Left lung (tissue), 14 donors: ENCODE measurements at places on chromosomes 2 and 18. TPM values are rescaled to one million over a fixed set of nuclear protein-coding genes. Genes with fewer than 3 reads are reported as not detected.

Gene ARHGAP15
- polyA plus RNA-seq = 29.1 TPM

Gene LRRC30
- not detected for polyA plus RNA-seq

Gene INO80C
- polyA plus RNA-seq = 38.4 TPM

Gene MOGAT1
- not detected for polyA plus RNA-seq

Gene RALBP1
- polyA plus RNA-seq = 52.4 TPM

Gene SFTPB
- polyA plus RNA-seq = 605 TPM

Gene IHH
- polyA plus RNA-seq = 1.7 TPM

DNA sequence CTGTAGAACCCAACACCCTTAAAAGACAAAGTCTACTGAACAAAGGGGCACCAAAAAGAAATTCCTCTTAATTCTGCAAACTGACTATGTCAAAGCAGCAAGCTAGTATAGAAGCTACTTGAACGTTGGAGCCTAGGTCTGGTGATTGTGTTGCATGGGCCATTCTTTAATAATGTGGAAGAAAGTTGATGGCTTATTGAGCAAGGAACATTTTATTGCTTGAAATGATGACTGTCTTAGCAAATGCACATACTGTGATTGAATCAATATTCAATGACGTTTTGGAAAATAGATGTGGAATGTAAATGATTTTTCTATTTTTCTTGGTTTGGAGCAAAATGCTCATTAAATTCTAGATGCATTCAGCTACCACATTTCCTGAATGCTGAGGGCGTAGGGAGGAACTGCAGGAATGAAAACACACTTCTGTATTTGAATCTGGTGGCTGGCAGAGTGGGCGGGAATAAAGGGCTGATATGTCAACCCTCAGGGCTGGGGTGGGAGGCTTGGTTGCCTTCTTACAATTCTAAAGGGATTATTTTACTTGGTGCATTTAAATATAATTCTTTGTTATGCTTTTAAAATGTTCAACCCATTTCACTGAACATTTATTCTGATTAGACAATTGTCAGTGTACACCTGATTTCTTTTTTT is 26.5 kb downstream of the MYO3B start:
- no peaks in the 10 kb centered on the region for H3K27me3 ChIP-seq
- no peak for DNase-seq
- H3K4me3 ChIP-seq = no peak overlapping the region
- no peaks in the 10 kb centered on the region for H3K36me3 ChIP-seq

DNA sequence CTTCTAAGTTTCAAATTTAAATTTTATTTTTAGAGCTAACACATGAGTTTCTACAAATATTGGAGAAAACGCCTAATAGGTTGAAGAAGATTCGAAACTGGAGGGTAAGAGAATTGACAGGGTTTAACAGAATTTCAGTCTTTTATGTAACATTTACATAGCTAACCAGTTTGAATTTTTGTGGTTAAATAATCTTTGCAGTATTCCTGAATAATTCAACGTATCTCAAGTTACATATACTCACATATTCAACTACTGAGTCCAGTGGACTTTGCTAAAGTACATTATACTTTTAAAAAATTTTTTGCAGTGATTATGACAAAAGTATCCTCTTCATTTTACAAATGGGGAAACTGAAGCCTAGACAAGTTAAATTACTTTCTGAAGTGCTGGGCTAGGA is 34.0 kb downstream of the CCNT2 start:
- no peaks in the 10 kb centered on the region for H3K36me3 ChIP-seq
- no peaks in the 10 kb centered on the region for H3K27me3 ChIP-seq
- no peaks in the 10 kb centered on the region for H3K4me1 ChIP-seq
- H3K27ac ChIP-seq = no peak overlapping the region
- DNase-seq = no peak

DNA sequence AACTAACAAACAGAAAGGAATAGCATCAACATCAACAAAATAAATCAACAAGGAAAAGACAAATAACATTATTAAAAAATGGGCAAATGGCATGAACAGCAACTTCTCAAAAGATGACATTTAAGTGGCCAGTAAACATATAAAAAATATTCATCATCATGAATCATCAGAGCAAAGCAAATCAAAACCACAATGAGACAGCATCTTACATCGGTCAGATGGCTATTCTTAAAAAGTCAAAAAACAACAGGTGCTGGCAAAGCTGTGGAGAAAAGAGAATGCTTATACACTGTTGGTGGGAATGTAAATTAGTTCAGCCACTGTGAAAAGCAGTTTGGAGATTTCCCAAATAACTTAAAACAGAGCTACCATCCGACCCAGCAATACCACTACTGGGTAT is 327.1 kb downstream of the CMPK2 start:
- H3K27ac ChIP-seq = no peak overlapping the region
- no peaks in the 10 kb centered on the region for H3K4me1 ChIP-seq
- no peaks in the 10 kb centered on the region for H3K27me3 ChIP-seq
- no peak overlapping the region for H3K4me3 ChIP-seq
- no peak for DNase-seq

DNA sequence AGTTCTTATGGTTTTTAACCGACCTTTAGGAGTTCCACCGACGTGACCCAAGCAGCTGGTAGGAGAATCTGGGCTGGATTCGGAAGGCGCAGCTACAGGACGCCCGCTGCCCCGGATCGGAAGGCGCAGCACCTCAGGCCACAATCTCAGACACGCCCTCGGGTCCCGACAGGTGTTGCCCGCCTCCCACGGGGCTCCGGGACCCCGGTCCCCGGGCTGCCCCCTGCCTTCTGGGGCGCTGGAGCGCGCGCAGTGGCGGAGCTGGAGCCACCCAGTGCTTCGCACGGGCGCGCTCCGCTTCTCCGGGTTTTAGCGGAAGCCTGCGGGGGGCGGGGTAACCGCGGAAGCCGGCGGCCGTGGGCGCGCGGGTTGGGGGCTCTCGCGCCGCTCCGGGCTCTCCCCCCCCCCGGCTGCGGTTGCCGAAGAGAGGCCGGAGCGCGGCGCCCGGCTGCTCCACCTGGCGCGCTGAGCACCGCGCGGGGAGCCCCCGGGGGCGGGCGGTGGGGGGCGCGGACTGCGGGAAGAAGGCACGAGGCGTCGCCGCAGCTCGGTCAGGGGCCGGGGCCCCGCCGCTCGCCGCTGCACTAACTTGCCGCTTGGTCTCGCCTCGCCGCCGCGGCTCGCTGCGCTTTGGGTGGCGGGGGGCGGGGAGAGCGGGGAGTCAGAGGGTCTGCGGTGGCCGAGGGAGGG is 718.8 kb downstream of the DPP10 start:
- H3K36me3 ChIP-seq = no peaks in the 10 kb centered on the region
- H3K27me3 ChIP-seq = peaks cover 52% of the 10 kb centered on the region
- peak; percentile 31 for DNase-seq
- H3K27ac ChIP-seq = no peak overlapping the region

- H3K4me3 ChIP-seq = no peak overlapping the region
- no peak for DNase-seq
- H3K4me1 ChIP-seq = no peaks in the 10 kb centered on the region
- H3K36me3 ChIP-seq = no peaks in the 10 kb centered on the region
- no peaks in the 10 kb centered on the region for H3K27me3 ChIP-seq
- H3K27ac ChIP-seq = no peak overlapping the region
These were observed 164.3 kb downstream of the EPHA4 start for GRCh38 chr2:221407765-221408164.

DNA sequence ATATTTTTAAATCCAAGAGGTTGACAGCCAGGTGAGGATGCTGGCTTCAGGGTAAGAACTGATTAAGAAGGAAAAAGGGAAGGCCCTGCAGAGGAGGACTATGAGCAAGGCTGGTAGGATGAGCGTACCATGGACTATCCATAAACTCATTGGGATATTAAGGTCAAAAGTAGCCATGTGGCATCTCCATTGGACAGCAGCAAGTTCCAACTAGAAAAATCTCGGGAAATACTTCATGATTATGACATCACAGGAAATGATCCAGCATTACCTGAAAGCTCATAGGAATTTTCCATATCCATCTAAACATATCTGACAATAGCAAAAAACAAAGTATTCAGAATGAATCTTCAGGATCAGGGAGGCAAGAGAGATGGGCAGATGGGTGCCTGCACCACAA is 34.2 kb downstream of the TGFA start:
- H3K27ac ChIP-seq = no peak overlapping the region
- H3K27me3 ChIP-seq = no peaks in the 10 kb centered on the region
- no peak for DNase-seq
- H3K4me1 ChIP-seq = peaks cover 10% of the 10 kb centered on the region
- H3K4me3 ChIP-seq = no peak overlapping the region
- H3K36me3 ChIP-seq = no peaks in the 10 kb centered on the region

DNA sequence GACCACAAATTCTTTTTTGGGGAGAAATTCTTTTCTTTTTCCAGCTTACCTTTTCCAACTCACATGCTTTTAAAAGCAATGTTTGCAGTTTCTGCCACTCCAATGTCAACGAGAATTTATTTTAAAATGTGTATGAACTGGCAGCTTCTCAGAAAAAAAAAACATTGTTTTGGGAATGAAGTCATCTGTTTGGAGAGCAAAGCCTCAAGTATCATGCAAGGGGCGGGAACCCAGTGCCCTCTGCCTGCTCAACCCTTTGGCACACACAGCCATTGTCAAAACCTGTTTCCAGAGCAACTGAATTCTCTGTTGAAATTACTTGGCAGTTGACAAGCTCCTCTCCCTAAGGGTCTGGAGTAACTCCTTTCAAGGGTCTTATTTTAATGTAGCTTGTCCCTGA is 128.5 kb downstream of the QPCT start:
- H3K4me3 ChIP-seq = no peak overlapping the region
- H3K4me1 ChIP-seq = peaks cover 10% of the 10 kb centered on the region
- H3K27ac ChIP-seq = no peak overlapping the region
- DNase-seq = peak; percentile 77

DNA sequence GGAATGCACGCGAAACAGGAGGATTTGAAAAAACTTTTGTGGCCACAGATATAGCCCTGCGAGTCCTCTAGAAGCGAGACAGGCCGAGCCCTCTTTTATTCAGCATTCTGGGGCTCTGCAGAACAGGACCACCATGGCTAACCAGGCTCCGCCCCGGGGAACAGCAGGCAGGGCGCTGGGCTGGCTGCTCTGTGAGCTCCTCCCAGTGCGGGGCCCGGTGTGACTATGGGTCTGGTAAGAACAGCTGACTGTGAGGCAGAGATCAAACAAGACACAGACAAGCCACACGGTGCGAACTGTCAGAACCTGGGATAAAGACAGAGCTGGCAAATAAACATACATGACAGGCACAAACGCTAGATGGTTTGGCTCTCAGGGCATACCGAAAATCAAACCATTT is 15.5 kb downstream of the PXDN start:
- H3K4me1 ChIP-seq = peaks cover 12% of the 10 kb centered on the region
- peak overlapping the region; percentile 7 for H3K27ac ChIP-seq
- H3K36me3 ChIP-seq = no peaks in the 10 kb centered on the region
- DNase-seq = no peak
- H3K4me3 ChIP-seq = no peak overlapping the region

DNA sequence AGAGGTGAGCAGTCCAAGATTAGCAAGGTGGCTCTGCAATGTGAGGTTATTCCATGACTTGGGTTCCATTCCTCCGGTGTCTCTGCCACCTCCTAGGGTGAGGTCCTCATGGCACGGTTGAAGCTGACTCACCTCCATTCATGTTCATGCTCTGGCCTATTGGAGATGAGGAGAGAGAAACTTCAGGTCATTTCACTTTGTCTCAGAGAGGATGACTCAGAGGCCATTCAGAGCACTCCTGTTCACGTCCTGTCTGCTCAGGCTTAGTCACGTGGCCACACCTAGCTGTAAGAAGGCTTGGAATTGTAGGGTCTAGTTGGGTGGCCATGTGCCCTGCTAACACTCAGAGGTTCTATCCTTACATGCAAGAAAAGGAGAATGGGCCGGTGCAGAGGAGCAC is 67.5 kb upstream of the MBOAT2 start:
- peak; percentile 49 for DNase-seq
- no peaks in the 10 kb centered on the region for H3K36me3 ChIP-seq
- H3K27ac ChIP-seq = no peak overlapping the region
- H3K27me3 ChIP-seq = no peaks in the 10 kb centered on the region
- no peak overlapping the region for H3K4me3 ChIP-seq
- H3K4me1 ChIP-seq = no peaks in the 10 kb centered on the region

- no peak overlapping the region for H3K27ac ChIP-seq
- peaks cover 96% of the 10 kb centered on the region for H3K36me3 ChIP-seq
- no peak for DNase-seq
- H3K4me3 ChIP-seq = no peak overlapping the region
- H3K4me1 ChIP-seq = no peaks in the 10 kb centered on the region
- no peaks in the 10 kb centered on the region for H3K27me3 ChIP-seq
These were observed 14.1 kb downstream of the RIF1 start for GRCh38 chr2:151423760-151424159.

GRCh38 chr2:100893392-100894104 is 73.6 kb downstream of the NPAS2 start:
- no peak overlapping the region for H3K27ac ChIP-seq
- H3K4me3 ChIP-seq = no peak overlapping the region
- no peaks in the 10 kb centered on the region for H3K36me3 ChIP-seq
- no peak for DNase-seq

DNA sequence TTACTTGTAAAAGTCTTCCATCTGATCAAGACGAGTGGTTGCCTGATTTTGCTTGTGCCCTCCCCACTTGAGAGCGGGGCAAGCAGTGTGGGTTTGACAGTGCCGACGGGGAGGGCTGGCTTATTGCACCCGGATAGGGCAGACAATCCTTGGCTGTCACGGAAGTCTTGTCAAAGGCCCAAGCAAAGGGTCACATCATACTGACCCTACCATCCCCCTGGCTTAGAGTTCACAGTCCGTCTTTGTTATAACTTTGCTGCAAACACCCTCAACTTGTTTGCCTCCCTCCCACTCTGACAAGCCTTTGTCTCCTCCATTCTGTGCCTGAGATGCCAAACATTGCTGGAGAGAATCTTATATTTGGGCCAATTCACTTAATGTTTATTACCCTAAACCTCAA is 165.9 kb upstream of the MSH6 start:
- no peaks in the 10 kb centered on the region for H3K4me1 ChIP-seq
- no peak overlapping the region for H3K27ac ChIP-seq
- no peak for DNase-seq
- H3K36me3 ChIP-seq = no peaks in the 10 kb centered on the region

DNA sequence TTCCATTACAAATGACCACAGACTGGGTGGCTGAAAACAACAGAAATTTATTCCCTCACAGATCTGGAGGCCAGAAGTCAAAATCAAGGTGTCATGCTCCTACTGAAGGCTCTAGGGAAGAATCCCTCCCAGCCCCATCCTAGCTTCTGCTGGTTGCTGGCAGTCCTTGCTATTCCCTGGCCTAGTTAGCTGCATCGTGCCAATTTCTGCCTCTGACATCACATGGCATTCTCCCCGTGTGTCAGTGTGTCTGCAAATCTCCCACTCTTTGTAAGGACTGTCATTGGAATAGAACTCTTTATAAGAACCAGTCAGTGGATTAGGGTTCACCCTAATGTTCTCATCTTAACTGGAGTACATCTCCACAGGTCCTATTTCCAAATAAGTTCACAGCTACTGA is 30.5 kb upstream of the NCKAP5 start:
- H3K27me3 ChIP-seq = no peaks in the 10 kb centered on the region
- no peaks in the 10 kb centered on the region for H3K4me1 ChIP-seq
- DNase-seq = no peak
- no peaks in the 10 kb centered on the region for H3K36me3 ChIP-seq
- H3K4me3 ChIP-seq = no peak overlapping the region
